T-helper 22 cell (primary cell): ENCODE measurements at places on chromosomes 1 and 21.

- DNase-seq: no peak
Observed at GRCh38 chr1:209042413-209042812, 541.1 kb upstream of the CAMK1G start.

- no peak for DNase-seq
Observed at GRCh38 chr1:43274804-43275180, 5.0 kb downstream of the TMEM125 start.

GRCh38 chr1:14094611-14095400 lies 394.8 kb downstream of the PRDM2 start:
- no peak for DNase-seq

DNA sequence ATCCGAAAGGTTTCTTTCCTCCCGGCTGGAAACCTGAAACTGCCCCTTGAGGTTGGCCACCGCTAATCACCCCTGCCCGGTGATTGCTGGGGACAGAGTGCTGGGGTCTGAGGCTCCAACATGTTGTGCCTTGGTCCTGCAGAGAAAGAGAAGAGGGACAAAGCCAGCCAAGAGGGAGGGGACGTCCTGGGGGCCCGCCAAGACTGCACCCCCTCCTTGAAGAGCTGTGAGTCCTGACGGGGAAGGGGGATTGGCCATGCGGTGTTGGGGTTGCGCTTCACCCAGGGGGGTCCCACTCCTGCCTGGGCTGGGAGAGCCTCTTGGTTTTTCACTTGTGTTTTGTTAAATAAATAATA lies 19.5 kb downstream of the LDLRAP1 start:
- no peak for DNase-seq

- no peak for DNase-seq
Observed at GRCh38 chr1:210257698-210258529, 25.3 kb downstream of the SERTAD4 start.

DNA sequence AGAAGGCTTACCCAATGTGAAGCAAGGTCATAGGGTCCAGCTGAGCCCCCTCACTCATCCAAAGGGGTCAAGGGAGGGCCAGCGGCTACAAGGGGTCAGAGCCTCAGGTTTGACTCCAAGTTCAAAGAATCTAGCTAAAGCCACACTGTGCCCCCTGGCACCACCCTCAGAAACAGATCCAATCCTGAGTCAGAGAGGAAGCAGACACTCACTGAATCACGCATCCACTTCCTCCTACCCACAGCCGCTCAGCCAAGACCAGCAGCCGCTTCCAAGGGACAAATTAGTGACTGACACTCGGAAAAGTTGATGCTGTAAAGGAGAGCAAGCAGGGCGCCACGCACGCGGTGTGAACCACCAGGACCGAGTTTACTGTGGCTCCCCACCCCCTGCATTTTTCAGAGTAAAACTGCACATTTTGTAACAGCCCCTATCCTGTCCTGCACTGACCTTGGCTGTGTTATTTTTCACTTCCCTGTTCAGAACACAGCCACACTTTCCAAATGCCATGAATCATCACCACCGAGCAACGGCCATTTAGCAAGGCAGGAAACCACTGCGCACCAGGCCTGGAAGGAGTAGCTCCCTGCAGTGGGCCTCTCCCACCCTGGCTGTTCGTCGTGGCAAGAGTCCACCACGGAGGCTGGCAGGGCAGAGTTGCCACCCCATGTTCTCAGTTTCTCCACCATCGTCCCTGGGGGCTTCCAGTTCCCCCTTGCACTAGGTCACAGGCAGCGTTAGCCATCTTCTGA lies 147.8 kb downstream of the TOMM20 start:
- DNase-seq: peak; percentile 69

DNA sequence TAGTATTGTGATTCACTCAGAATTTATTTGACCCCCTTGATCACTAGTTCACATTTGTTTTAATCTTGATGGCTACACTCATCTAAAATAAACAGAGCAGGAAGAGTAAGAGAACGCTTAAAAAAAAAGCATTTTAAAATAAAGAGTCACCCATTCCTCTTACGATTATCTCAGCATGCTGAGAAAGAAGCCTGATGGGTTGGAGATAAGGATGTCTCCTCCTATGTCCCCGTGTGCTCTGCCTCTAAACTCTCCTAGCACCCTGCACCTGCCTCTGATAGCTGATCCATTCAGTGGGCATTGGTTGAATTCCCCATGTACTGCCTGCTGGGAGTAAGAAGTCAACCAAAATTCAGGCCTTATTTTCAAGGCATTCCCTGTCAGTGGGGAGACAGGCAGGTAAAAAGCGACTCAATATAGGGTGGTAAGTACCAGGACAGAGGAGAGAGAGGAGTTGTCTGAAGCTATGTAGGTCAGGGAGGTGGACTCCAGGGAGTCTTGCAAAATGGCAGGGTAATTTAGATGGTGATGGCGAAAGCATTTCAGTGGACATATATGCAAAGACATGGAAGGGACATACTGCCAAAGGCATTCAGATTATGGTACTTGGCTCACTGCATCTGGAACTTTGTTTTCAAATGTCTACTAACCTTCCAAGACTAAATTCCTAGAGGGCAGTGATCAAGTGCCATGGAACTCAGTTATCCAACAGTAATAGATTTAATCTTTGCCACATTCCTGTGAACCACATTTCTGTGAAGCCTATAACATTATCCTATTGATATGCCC lies 18.4 kb downstream of the ELAVL4 start:
- DNase-seq: no peak

- DNase-seq: no peak
Observed at GRCh38 chr1:169697755-169698154, 13.7 kb downstream of the SELL start.

- peak; percentile 58 for DNase-seq
Observed at GRCh38 chr1:27395441-27396195, 3.2 kb downstream of the GPR3 start.

DNA sequence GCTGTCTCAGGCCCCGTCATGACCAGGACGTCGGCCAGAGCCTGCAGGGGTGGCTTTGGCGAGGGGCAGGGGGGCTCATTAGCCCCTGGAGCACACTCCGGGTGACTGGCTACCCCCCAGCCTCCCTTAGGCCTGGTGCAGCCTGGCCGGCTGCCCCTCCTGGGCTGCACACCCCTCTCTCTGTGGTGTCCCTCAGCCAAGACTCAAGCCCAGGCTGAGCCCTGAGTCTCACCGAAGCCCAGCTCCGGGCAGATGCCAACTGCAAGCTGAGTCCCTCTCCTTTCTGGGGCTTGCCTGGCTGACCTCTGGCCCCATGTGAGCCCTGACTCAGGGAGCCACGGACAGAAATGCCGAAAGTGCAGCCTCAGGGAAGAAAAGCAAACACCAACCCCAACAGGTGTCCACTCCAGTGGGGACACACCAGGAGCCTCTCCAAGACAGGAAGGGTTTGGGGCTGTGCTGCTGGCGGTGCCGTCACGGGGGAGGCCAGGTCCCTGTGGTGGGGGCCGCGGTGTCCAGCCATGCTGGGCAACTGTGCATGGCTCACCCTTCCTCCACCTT lies 5.3 kb upstream of the IBA57 start:
- no peak for DNase-seq

DNA sequence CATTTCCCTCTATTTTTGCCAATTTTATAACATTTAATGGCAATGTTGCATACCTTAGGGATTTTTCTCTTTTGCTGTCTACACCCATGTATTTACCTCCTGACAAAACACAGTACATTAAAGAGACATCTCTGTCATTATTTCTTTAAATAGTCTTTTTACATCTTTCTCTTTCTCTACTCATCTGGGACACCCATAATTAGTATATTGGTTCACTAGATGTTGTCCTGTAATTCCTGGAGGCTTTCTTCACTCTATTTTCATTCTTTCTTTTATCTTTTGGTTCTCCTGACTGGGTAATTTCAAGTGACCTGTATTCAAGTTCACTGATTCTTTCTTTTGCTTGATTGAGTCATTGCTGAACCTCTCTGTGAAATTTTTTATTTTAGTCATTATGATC lies 74.3 kb downstream of the FCRL5 start:
- DNase-seq: no peak

DNA sequence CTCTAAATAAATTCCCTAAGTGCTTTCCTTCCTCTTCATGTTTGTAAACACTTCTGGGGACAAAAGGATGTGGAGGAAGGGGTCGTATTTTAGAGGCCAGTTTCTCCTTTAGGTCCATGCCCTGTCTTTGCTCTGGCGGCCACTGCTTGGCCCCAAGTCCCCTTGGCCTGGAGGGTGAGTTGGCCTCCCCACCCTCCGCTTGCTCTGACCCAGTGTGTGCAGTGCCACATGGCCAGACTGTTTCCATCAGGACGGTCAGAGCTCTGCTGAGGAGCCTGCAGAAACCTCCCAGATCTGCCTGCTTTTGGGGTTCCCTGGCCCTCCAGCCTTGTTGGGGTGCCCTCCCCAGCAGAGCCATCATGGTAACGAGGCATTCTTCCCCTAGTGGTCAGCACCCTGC lies 127.8 kb downstream of the CAMTA1 start:
- DNase-seq: no peak

DNA sequence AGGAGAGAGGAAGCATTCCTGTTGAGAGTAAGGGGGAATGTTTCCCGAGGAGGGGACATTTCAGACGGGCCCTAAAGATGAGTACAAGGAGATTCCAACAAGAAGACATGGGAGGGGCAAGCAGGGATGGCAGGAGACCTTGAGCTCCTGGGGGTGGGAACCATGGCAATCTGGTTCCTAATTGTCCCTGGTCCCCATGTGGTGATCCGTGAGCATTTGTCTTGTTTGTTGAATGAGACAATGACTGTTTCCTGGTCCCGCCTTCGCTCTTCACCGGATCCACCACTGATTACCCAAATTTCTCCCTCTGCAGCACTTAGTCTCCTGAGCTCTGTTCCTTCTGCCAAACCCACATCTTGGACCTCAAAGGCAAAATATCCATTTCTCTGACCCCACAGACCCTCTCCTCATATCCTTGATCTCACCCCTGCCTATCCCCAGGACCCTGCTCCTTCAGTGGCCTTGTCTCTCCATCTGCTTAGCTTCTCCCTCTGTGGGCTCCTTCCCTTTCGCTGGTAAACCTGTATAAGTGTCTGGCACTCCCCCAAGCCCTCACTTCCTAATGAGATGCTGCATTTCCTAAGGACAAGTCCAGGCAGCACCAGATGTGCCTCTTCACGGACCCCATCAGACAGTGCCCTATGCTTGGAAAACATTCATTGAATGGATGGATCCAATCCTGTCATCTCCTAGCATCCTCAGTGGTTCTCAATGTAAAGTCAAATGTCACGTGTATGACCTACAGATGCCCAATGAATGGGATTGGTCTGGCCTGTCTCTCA lies 8.3 kb upstream of the CSF1 start:
- DNase-seq: no peak

- no peak for DNase-seq
Observed at GRCh38 chr1:209430107-209430506, 153.4 kb upstream of the CAMK1G start.

DNA sequence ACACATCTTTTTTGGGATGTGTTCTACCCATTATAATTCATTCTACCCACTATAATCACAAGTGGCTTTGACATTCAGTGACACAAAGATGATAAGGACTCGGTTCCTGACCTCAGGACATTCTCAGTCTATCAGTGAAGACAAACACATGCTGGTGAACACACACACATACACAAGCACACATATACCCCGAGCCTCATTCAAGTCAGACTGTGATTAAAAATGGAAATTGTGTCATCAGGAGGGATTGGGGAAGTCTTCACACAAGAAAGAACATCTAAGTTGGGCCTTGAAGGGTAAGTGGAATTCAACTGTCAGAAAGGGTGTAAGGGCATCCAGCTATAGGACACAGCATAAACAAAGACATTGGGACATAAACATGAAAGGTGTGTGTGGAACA lies 2.6 kb upstream of the LAD1 start:
- no peak for DNase-seq

- no peak for DNase-seq
Observed at GRCh38 chr1:40299366-40300248, 17.5 kb downstream of the COL9A2 start.

DNA sequence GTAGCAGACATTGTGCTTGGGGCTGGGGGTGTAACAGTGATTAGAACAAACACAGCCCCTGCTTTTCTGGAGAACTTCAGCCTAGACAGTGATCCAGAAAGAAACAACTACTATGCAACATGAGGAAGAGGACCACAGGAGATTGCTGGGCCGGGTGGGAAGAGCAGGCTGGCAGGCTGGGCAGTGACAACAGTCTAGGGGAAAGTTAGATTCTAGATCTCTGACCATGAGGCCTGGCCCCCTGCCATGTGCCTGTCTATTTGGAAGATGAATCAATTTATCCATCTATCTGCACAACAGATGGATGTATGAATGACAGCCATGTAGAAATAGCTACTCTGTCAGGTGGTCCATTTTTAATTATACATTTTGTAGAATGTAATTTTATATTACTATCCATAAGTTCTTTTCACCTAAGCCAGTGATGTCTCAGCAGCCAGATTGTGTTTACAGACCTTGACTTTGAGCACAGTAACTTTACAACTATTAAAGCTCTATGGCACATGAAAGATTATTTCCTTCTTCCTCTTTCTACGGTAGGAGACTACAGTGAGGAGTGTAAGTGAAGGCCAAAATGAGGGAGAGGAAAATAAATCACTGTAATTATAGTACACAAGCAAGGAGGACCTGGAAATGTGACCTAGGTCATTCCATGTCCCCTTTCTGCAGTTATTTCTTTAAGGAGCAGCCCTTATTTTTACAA lies 15.5 kb downstream of the CLIC6 start:
- DNase-seq: no peak
